ENCODE measurements at places on chromosomes 16 and 17.

DNA sequence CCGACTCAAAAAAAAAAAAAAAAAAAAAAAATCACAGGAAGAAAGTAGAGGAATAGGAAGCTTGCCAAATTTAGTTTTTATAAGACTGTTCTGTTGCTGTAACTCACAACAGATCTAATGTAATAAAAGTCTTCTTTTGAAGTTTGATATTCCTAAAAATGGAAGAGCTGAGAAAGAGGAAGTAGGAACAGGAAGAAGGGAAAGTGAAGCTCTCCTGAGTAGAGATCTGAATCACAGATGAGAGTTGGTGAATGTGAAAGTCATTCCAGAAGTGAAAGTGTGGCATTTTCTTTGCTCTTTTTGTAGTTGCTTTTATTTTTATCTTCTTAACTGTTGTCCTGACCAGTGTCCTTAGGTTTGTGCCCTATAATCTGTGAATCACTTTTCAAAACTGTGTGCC, 2.1 kb downstream of the NMT1 start:
- DNase-seq: no peak

DNA sequence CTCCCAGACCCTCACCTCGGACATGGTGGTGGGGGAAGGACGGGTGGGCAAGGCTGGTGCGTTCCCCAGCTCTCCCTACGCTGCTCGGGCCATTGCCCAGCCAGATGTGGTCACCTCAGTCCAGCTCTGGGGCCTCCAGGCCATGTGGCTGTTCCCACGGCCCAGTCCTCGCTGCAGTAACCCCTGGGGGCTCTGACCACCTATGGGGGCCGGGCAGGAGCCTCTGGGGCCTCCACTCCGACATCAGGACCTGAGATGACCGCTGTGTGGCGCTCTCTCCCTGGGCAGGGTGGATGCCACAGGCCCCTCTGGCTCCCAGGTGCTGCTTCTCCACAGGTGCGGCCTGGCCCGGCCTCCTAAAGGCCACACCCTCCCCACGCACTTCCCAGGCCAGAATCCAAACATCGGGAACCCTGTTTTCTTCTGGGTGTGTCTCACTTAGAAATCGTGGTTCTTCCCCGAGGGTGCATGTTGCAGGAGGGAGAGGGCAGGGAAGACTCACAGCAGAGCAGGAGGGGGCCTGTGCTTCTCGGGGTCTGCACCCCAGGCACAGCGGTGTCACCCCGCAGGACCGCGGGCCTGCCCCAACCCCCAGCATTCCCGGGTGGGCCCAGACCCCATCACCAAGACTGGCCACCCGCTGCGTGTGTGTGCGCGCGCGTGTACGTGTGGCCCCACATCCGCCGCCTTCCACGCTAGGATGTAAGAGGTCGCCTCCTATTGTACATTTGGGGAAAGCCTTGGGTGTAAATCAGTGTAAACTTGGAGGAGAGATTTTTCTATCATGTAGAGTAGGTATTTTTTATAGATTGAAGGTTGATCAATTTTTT, 5.9 kb upstream of the CAPN15 start:
- DNase-seq: no peak

DNA sequence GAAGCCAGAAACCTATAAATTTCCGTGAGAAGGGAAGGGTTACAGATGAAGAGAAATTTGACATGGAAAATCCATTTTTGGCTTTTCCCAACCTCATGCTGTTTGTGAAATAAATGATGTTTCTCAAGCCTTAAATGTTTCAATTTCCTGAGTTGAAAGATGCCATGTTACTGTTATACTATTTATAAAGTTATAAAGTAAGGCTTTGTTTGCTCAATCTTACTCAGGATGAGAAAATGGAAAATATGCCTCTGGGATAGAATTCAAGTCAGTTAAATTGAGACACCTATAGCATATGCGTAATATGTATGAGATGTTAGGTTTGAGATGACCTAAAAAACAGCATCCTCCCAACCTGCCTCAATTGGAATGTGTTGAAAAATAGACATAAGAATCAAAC, 19.9 kb upstream of the FAM20A start:
- DNase-seq: no peak

DNA sequence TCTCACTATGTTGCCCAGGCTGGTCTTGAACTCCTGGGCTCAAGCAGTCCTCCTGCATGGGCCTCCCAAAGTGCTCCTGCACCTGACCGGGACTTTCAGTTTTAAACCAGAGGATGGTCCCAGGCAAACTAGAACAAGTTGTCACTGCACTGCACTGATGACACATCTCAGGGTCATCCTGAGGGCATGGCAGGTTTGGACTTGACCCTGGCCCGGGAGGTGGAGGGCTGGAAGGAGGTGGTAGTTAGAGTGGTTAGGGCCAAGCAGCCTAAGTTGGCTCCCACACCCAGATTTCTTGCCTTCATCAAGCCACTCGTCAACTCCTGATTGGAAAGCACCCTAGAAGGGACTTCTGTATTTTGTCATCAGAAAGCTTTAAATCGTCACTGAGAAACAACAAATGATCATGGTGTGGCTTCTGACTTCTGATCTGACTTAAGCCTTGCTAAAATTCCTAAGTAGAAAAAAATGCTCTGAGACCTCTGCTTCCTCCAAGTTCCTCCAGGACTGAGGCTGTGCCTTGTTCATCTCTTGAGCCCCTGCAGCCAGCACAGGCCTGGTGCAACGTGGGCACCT, 43.5 kb downstream of the EMP2 start:
- no peak for DNase-seq

DNA sequence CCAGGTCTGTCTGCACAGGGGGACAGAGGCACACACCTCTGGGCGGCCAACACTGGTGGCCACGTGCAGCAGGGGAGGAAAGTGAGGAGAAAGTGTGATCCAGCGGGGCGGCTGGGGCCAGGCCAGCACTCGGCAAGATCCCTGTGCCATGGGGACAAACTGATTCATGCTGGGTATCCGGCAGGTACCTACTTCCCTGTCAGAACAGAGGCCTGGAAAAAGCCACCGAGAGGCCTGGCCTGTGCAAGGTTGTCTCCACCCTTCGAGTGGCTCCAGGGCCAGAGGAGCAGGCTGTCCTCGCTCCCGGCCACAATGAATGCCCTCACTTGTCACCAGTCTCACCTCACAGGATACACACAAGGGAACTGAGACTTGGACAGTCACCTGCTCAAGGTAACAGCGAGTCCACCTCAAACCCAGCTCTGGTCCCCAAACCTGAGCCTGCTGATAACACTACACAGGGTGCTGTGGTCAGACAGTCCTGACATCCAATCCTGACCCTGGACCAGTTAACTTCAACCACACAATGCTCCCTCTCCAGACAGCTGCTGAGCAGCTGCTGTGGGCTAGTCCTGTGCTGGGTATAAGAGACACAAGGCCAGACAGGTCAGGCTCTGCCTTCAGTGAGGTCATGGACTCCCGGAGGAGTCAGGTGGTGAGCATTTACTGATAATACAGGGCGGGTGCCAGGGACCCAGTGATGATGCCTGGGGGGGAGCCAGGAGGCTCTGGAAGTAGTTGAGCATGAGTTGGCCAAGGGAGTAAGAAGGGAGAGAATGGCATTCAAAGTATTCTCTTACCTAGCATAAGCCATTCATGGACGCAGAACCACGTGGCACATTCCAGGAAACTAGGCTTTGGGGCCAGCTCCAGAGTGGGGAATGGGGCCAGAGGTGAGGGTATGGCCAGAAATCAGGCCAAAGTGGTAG, 53.0 kb downstream of the VAC14 start:
- no peak for DNase-seq

- no peak for DNase-seq
Measured at GRCh38 chr17:10821054-10821453, 16.8 kb downstream of the PIRT start.

GRCh38 chr16:86872833-86873232, 294.5 kb downstream of the FOXL1 start:
- DNase-seq: no peak

GRCh38 chr16:28183484-28183883, 28.3 kb downstream of the XPO6 start:
- no peak for DNase-seq

GRCh38 chr17:42287305-42287976, 857 bp upstream of the STAT5A start:
- DNase-seq: no peak

DNA sequence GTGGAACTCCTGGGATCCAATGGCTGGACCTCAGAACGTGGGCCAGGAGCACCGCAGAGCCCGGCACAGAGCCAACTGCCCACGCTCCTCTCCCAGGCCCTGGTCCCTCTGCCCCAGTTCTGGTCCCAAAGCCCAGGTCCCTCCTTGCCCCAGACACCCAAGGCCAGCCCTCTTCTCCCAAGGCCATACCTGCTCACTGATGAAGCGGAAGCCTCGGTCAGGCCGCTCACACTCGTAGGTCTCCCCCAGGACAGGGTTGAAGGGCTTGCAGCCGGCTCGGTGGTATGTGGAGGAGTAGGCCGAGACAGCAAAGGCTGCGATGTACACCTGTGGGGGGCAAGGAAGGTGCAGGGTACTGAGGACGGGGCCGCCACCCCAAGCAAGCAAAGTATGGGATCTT, 8.5 kb downstream of the OSBPL7 start:
- no peak for DNase-seq

- no peak for DNase-seq
Measured at GRCh38 chr16:372302-372983, 2.1 kb upstream of the MRPL28 start.

DNA sequence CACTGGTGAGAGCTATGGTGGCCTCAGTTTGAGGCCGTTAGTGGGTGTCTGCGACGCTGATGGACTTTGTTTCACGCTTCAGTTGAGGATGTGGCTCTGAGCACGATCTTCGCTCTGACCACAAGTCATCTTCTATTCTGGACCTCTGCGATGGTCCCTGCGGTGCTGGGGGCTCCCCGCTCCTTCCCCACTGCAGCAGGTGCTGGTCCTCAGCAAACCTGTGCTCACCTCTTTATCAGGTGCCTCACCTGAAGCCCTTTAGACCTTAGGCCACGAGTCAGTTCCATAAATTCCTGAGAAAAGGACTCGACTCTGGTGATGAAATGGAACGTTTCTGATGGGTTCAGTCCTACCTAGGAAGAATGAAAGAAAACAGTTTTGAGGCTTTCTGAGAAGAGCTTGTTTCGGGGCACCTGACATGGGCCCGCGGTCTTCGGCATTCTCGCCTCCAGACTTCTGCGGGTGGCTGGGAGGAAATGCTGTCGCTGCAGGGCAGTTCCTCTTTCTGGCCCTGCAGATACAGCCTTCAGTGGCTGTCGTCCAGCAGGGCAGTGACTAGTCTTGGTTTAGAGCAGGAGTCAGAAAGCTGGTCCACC, 4.7 kb downstream of the KCTD5 start:
- DNase-seq: peak; percentile 11

DNA sequence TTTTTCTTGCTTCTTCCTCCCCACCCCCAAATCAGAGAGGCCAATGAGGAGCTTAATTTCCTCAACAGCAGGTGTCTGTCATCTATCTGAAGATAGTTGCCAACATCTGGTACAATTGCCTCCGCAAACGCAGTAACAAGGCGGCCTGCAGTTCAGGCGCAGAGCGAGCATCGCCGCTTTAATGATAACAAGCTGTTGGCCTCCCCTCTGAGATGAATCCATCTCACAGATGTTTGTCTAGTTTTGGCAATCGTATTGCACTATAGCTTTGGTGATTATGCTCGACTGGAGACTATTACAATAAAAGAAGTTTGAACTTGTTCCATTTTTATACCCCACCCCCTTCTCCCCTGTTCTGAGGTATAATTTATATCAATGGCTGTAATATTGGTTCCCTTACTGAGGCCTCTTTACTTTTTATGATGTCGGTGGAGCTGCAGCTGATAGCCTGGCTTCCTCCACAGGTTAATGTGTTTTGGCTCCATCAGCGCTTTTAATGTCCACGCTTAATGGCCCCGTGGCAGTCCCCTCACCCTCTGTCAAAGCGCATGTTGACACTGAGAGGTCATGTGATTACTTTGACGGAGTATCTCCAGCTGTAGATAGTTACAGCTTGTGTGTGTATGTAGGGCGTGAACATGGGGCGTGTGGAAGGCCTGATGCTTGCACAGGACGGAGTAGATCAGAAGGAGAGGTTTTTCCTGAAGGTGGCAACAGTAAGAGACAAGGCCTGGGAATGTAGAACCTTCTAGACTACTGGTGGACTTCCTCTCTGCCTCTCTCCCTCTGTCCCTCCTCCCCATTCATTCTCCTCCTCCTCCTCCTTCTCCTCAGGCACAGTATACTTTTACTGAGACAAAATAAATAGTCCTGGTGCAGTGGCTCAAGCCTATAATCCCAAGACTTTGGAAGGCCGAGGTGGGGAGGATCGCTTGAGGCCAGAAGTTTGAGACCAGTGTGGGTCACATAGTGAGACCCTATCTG, 164.7 kb downstream of the MSI2 start:
- DNase-seq: no peak

- DNase-seq: no peak
Measured at GRCh38 chr17:2157675-2158395, 102.9 kb downstream of the HIC1 start.

Measured in activated CD8-positive, alpha-beta memory T cell treated with anti-CD3 and anti-CD28 coated beads for 1 hour (primary cell).